ENCODE measurements at places on chromosomes 4 and X.

GRCh38 chr4:16642897-16643296 lies 255.5 kb downstream of the LDB2 start:
- DNase-seq, result no peak

DNA sequence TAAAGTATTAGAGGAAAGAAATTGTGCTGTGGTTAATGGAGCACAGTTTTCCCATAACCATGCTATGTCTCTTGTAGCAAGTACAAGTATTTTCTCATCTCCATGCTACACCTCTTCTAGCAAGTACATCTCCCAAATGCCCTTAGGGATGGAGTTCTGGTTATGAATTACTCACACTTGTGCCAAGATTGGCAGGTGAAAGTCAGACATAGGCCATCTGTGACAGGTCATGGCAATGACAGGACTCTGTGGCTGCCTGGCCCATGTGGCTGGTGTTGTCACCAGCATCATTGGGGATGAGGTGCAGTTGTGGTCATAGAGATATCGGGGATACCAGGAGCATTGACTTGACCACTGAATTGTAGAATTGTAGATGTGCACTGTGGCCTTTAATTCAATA lies 310.2 kb downstream of the FAT4 start:
- DNase-seq, result no peak

GRCh38 chr4:13302876-13303275 lies 181.3 kb downstream of the RAB28 start:
- no peak for DNase-seq

DNA sequence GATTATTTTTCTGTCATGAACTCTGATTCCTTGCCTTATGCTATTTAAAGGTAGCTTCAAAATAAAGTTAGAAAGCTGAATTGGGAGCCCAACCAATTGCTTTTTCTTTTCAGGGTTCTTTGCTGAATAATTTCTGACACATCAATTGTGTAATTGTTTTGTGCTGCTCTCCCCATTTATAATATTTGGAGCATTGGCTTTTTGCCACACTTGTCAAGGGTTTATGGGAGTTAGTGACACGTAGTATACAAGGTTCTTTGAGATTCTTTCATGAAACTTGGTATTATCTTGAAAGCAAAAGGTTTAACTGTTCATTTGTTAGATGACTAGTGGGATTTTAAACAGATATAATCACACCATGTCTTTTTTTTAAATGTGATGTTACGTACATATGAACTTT lies 80.9 kb downstream of the POLA1 start:
- DNase-seq, result no peak

DNA sequence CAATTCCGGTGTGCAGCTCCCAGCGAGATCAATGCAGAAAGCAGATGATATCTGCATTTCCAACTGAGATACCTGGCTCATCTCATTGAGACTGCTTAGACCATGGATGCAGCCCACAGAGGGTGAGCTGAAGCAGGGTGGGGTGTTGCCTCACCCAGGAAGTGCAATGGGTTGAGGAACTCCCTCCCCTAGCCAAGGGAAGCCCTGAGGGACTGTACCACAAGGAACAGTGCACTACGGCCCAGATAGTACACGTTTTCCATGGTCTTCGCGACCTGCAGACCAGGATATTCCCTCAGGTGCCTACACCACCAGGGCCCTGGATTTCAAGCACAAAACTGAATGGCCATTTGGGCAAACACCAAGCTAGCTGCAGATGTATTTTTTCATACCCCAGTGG lies 150.0 kb downstream of the TET2 start:
- DNase-seq, result no peak

DNA sequence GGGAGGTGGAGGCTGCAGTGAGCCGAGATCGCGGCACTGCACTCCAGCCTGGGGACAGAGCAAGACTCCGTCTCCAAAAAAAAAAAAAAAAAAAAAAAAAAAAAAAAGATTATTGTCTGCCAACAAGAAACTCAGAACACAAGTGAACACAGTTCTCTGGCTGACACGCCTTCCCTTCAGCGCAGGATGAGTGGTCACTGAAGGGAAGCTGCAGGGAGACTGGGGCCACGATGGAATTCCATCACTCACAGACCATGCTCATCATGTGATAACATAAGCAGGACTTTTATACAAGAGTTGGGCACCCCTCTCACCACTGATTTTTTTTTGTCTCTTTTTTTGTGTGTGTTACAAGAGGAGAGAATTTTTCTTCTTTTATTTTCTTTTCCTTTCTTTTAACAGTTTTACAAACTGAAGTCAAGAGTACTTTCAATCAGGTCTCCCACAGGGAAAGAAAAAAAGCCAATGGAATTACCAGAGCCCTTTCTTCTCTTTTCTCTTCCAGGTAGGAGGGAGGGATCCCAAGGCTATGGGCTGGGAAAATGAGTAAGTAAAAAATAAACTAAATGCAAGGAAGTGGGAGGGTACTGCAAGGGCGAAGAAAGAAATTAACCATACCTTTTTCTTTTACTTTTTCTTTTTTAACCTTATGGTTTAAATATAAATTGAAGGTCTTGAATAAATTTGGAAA lies 435.6 kb downstream of the GPM6A start:
- no peak for DNase-seq

- DNase-seq, result no peak
These were observed 91.8 kb downstream of the SHISA3 start for GRCh38 chr4:42489095-42489494.

DNA sequence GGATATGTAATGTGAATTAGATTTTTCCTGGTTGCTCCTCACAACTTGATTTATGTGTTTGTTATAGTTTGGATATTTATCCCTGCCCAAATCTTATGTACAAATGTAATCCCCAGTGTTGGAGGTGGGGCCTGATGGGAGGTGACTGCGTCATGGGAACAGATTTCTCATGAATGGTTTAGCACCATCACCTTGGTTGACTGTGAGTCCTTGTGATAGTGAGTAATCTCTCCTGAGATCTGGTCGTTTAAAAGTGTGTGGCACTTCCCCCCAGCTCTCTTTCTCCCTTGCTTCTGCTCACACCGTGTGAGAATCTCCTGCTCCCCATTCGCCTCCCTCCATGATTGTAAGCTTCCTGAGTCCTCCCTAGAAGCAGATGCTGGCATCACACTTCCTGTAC lies 2.2 kb downstream of the MID2 start:
- DNase-seq, result no peak

DNA sequence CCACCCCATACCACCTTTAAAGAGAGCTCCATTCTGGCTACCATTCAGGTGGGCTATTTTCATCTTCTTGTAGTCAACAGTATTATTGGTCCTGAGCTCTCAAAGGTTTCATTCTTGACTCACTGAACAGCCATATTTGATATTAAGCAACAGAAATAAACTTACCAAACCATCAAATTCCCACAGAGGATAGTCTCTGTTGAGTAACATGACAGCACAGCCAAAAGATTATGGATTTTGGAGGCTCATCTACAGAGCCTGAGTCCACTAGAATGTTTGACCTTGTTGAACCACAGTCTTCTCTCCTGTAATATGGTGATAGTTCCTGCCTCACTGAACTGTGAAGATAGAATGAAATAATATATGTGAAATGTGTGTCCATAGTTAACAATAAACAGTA lies 276.3 kb upstream of the LDB2 start:
- DNase-seq, result no peak

DNA sequence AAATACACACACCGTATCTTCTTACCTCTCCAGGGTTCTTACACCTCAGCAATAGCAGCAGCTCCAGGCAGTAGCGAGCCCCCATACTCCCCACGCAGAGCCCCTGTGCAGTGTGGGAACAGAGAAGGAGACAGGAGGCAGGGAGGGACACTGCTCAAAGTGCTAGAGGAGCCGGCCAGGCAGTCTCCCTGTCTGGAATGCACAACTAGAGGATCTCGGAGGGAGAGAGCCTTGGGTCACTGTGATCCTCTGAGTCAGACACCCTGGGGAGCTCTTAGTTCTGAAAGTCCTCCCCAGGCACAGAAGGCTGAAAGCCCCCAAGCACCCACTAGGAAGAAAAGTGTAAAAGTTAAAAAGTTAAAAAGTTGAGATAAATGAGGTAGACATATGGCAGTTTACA lies 16.0 kb downstream of the AMELX start:
- DNase-seq, result no peak

DNA sequence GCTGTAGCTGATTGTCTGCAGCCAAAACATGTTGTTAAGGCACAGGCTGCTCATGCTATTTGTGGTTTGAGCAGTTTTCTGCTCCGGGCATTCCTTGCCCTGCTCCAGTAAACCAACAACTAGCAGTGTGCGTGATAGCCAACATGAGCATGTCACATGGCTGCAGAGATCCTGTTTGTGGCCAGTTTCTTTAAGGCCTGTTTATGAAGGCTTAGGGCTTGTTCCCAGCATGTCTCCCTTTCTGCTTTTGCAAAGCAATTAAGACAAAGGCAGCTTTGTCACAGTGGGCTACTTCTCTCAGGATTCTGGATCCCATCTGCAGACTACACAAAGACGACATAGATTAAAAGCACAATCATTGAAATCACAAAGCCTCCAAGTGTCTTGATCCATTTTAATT lies 160.5 kb downstream of the ZNF518B start:
- DNase-seq, result no peak

DNA sequence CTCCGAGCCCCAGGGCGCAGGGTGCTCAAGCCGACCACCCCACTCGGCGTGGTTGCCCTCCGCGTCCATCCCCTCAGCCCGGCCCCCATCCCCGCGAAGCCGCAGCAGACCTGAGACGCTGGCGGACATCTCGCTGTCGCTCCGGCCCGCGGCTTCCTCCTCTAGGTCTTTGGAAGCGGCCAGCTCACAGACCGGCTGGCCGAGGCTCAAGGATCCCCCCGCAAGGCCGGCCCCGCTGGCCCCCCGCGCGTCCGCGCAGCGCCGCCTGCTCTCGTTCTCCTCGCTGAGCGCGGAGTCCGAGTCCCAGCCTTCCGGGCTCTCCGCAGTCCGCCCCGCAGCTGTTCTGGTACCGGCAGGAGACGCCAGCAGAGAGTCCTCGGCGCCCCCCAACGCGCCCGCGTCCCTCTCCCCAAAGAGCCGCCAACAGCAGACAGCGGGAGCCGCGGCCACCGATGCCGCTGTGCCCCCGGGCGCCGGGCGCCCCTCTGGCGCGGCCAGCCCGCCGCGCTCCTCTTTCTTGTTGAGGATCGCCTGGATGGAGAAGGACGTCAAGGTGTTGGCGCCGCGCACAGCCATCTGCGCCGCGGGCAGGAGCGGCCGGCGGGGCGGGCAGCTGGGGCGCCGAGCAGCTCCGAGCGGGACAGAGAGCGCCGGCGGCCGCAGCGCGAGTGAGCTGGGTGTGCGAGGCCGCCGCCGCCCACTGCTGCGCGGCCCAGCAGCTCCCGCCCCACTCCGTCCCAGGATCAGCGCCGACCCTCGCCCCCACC lies at the start of gene NKX3-2:
Gene NKX3-2, minus strand, starts transcription at position 670 of the 767 bp plus-strand sequence. Its CDS starts 94 bp downstream, at position 576.
- DNase-seq, result no peak

GRCh38 chr4:89751416-89751815 lies 85.5 kb downstream of the SNCA start:
- DNase-seq, result no peak

GRCh38 chr4:27129871-27130366 lies 269.3 kb downstream of the STIM2 start:
- DNase-seq, result no peak

GRCh38 chr4:168221301-168221700 lies 97.3 kb downstream of the DDX60 start:
- no peak for DNase-seq

DNA sequence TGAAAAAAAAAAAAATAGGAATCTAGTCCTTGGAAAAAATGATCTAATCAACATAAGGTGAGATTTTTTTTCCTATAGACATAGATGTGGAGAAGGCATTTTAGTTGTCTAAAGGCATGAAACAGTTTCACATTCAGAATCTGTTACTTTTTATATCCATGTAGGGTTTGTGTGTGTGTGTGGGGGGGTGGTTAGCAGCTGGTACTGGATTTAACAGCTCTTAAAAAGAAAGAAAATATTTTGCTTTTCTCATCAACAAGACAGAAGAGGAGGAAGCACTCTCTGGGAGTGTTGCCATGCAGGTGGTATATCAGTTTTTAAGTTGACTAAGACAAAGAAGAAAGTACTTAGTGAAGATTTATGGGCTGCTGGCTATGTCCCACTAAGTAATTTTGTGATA lies 122.3 kb downstream of the VCX3B start:
- no peak for DNase-seq

DNA sequence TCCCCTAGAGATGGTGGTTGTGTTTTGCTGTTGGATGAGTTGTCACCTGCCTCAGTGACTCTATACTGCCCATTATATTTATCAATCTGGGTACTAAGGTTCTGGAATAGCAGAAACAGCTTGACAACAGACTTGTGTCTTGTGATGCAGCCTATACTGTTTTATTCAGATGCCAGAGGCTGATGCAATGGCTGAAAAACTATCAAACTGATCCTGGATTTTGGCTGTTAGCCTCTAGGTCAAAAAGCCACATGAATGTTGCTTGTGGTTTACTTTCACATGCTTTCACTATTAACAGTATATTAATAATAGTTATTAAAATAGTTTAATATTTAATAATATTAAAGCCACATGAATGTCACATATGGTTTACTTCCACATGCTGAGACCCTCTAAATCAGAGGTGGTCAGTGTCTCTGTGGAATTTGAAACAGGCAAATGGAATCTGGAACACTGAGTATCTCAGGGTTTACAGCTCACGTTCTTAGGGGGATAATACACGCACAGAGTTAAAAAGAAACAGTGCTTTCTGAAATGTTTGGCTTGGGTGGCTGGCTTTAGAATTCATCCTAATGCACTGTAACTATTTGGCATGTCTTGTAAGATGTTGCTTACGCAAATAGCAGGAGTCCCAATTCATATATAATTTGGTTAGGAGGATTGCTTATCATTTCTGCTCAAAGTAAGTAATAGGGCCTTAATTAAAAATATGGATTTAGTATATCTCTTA lies 82.5 kb upstream of the LCORL start:
- no peak for DNase-seq

DNA sequence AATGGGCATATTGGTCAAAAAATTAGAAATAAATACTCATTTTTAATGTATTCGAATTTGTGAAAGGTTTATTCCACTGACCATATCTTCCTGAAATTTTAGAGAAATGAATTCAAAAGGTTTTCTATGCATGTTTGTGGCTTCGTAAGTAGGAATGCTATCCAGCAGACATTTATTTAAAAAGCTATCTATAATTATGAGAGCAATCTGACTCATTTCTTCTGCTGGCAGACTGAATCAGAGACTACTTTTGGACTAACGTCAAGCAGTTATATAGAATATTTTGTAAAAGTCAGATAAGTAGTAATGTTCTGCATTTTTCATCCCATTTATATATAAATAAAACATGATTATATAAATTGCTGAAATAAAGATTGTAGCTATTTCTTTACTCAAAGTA lies 125.0 kb downstream of the SPCS3 start:
- DNase-seq, result no peak

DNA sequence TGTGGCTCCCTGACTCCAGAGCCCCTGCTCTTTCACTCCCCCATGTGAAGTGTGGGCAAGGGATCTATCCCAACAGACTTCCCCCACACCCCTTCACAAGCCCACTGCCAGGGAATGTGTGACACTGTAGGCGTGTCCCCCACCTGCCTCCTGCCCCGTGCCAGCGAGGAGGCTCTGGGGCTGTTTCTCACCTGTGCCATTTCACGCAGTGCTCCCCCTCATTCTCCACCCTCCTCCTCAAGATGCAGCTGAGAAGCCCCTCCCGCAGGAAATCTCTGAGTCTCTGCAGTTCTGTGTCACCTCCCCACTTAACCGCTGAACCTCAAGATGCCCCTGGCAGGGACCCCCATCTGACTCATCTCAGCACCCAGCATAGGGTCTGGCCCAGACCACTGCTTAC lies 5.4 kb downstream of the MAN2B2 start:
- DNase-seq, result no peak

- DNase-seq, result no peak
These were observed 762 bp downstream of the PIGA start for GRCh38 chrX:15334561-15334960.
